Calu3 (cell line): ENCODE measurements at places on chromosomes 4 and X. TPM values are rescaled to one million over a fixed set of nuclear protein-coding genes. Genes with fewer than 3 reads are reported as not detected.

NLGN3 gene
- 2.1 and 2.3 TPM in 2 replicates for total RNA-seq

DNA sequence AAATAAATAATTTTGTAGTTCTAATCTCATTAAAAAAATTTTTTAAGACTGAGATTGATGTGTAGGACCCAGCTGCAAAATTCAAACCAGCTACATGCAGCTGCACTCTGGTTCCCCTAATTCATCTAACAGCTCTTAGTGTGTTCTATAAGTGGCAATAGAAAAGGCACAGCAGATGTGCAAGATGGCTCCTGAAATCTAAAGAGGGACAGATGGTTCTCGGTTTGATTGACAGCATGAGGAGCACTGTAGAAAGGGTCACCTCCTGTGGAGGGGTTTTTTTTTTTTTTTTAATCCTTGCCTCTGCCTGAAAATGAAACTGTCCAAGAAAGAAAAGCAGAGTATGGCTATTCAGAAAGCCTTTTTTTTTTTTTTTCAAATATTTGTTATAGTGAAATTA is 16.9 kb upstream of the OCIAD1 start:
- no peak for DNase-seq

GPR119 gene
- not detected in 2 replicates for total RNA-seq

DNA sequence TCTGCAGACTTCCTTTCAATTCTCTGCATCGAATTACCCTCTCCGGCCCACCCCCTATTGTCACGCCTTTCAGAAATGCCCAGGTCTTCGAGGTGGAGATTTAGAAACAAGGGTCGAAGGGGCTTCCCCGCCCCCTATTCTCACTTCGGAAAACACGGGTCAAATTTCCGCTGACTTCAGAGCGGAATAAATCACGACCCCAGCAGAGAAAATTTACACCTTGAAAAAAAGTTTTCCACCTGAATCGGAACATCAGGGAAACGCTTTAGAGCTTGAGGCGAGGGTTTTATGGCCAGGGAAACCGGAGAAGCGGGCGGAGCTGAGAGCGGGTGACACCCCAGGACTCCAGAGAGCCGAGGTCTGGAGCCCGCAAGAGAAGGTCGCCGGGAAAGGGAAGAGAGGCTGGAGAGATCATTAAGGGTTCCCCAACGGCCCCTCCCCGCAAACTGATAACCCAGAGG is 1.6 kb downstream of the SHISA3 start:
- no peak for DNase-seq

DNA sequence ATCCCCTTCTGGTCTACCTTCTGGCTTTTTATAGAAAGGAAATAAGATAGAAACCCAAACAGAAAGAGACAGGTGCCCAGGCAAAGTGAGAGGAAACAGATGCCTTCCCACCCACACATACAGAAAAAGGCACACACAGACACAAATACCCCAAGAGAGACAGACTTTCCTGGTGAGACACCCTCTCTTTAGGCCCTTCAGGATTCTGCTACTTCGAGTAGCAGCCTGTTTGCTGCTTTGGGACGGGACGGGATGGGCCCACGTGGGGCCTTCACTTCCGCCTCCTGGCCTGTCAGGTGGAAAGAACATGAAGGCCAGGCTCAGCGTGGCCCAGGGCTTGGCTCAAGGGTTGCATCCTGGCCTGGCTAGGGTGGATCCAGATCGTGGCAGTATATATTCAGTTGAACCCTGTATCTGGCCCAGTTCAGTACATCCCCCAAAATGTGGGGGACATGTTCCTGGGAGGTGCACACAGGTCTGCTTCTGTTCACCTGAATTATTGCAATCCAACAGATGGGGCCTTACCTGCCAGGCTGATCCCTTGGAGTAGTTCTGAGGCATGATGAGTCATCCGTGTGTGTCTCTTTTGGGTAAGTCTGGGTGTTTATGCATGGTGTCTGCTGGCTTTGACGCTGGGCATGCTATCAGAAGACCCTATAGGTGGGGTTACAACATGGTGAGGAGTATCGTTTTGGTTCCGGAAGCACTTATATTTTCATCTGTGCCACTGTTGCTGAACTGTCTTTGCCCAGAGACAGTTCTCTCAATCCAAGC is 2.4 kb downstream of the ZNF275 start:
- DNase-seq = no peak

DNA sequence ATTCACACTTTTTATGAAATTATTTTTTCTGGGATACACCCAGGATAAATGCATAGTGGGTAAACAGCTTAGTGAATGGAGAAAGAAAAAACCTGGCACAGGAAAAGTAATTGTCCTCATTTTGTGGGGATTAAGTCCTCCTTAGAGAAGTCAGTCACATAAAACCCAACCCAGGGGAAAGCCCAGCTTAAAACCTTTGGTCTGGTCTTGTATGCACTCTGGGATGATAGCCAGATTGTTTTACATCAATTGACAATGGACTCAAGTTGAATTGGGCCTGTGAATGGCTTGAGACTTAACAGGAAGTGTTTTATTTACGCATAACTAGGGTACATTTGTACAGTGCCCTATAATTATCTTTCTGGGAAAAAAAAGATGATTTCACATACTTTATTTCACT is 561.3 kb upstream of the GRIA3 start:
- no peak for DNase-seq

DNA sequence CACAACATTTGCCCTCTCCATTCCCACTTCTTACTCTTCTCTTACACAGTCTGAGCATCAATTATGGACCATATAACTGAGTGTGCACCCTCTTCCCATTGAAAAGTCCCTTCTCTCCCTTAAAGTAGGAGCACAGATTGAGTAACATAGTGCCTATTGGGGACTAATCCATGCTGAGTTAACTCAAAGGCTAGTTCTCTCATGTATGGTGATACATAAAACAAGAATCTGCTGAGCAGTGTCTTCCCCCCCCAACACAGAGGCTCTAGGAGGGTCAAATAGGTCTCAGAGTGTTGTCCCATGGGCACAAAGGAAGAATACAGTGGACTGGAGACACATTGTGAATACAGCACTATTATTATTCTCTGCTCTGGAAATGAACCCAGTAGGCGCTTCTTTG is 274.6 kb upstream of the BOD1L1 start:
- DNase-seq = no peak

TENM3 gene
- total RNA-seq = 2.3 and 5.9 TPM in 2 replicates

DNA sequence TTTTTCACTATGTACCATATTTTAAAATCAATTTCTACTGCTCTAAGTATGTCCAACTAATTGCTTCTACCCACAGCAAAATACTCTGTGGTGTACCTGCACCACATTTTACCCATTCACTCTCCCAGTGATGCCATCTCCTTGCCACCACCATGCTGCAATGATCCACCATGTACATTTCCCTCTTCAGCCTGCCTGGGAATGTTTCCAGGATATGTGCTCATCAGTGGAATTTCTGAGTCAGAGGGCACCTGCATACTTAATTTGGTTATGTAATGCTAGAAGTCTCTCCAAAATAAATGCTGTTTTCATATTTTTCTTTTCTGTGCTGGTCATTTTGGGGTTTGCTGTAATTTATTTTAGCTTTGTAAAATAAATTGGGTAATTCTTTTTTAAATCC is 33.2 kb upstream of the OCIAD2 start:
- peak; percentile 24 for DNase-seq

DNA sequence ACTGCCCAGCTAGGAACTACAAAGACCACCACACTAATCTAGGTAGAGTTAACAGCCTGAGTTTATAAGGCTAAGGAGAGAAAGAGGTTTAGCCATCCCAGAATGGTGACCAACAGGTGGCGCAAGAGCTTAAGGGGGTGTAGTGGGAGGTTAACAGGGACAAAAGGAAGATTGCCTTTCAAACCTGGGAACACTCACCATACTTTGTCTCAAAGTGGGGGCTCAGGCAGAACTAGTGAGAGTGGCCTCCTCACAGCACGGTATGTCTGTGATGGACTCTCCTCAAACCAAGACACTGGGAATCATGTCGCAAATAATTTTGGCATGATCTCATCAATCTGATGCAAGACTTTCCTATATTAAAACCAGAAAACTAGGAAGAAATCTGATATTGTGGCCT is 23.4 kb downstream of the CCNI start:
- DNase-seq = peak; percentile 71

- no peak for DNase-seq
Observed at GRCh38 chr4:93084599-93085305, 743.8 kb upstream of the ATOH1 start.

DNA sequence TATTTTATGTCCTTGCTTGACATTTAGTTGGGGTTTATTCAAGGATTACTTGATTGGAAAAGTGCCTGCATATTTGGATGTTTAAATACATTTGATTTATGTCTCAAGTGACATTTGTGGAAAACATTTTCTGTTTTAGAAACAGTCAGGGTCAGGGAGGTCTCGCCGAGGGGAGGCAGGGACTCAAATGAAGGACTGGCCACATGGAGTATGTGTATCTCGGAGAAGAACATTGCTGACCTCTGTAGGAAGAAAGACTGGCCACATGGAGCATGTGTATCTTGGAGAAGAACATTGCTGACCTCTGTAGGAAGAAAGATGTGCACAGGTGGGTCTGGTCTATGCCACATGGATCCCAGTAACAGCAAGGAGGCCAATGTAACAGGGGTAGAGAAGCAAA is 233.6 kb downstream of the TRIML1 start:
- DNase-seq = peak; percentile 6

DMRTC1 gene
- total RNA-seq = not detected in 2 replicates
